ENCODE measurements at places on chromosomes 1 and 21.

GRCh38 chr1:218473522-218473921 lies 128.4 kb downstream of the TGFB2 start:
- peak; percentile 4 for DNase-seq

- peak; percentile 9 for DNase-seq
These were observed 1.6 kb upstream of the KCND3 start for GRCh38 chr1:111990878-111991718.

DNA sequence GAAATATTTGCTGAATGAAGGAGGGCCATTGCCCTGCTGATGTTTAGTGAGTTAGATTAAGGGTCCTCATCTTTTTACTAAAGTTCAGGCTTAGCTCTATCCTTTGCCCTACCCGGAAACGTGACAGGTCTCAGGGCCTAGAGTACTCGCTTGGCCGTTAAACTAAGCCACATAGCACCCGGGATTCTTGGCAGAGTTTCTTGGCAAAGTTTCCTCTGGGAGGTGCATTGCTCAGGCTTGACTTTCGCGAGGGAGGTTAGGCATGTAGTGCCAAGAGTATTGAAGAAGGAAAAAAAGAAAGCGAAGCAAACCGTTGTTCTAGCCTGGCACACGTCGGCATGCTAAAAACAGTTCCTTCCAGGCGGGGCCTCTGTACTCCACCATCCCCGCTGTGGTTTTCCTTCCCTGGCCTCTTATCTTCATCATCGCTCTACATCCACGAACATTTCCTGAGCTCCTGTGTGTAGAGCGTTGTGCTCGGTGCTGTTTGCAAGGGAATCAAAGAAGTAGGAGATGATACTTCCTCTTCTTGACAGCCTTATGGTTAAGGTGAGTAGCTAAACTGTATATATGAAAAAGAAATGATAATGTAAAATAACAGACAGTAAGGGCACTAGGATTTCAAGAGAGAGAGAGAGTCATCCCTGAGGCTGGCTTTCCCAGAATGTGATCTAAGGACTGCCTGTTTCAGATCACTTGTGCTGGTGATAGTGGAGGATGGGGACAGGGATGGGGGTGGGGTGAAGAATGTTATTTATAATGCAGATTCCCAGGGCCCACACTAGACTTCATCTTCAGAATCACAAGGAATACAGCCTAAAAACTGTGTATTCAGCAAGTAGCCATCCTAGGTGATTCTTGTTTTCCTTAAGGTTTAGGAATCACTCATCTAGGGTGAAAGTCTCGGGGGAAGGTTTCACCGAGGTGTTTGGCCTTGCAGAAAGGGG lies 18.8 kb downstream of the RNF220 start:
- DNase-seq: no peak

DNA sequence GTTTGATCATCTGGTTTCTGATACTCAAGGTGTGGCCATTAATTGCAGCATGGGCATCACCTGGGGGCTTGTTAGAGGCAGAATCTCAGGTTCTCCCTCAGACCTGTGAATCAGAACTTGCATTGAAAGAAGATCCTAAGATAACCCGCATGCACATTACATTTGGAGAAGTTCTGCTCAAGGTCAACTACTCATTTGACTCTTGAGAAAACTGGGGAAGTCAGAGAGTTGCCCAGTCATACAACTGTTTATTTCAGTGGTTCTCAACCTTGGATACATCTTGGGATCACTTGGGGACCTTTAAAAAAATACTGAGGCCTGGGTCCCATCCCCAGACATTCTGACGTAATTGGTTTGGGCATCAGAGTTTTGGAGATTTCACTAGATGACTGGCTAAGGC lies 30.5 kb downstream of the CAMTA1 start:
- DNase-seq: no peak

DNA sequence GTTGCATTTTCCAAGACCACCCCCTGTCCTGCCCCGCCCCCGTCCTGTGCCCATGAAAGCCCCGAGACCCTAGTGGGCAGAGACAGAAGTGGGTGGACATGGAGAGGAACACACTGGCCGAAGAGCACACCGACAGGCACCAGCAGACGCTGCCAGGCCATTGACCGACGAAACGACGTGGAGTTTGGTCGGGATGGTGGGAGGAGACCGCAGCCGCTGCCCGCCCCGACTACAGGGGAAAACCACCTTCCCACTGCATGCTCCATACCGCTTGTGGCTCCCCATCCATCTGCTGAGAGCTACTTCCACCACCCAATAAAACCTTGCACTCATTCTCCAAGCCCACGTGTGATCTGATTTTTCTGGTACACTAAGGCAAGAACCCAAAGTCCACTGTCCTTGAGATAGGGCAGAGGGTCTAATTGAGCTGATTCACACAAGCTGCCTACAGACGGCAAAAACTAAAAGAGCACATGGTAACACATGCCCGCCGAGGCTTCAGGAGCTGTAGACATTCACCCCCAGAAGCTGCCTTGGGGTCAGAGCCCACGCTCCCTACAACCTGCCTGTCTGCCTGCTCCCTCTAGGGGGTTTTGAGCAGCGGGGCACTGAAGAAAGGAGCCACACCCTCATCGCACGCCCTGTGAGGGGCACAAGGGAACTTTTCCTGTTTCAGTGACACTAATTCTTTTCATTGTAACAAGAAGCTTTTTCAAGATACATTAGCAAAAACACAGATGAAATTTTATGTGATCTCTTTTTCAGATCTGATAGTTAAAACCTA lies 81.2 kb upstream of the RAB3GAP2 start:
- DNase-seq: no peak

GRCh38 chr1:34690269-34690668 lies 64.6 kb upstream of the GJB5 start:
- no peak for DNase-seq

DNA sequence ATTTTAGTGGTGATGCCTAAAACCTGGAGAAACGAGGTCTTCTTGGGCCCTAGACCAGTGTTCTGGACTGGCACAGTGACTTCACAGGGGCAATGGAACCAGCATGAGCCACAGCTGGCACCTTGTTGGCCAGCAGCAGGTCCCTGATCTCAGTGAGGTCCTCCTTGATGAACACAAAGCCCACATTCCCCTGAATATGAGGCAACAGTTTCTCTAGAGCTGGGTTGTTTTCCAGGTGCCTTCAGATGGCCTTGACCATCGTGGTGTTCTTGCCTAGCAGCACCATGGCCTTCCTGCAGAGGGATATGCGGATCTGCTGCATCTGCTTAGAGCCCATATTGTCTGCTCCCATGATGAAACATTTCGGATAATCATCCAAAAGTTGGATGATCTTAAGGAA lies 44.9 kb upstream of the RAB3GAP2 start:
- no peak for DNase-seq

GRCh38 chr1:26701995-26702679 lies 6.3 kb downstream of the ARID1A start:
- no peak for DNase-seq
